Substantia nigra (tissue), 51 donors: ENCODE measurements at places on chromosomes 6 and 20.
A peak's percentile ranks its signal among the peaks of the same experiment; 100 is the strongest.

DNA sequence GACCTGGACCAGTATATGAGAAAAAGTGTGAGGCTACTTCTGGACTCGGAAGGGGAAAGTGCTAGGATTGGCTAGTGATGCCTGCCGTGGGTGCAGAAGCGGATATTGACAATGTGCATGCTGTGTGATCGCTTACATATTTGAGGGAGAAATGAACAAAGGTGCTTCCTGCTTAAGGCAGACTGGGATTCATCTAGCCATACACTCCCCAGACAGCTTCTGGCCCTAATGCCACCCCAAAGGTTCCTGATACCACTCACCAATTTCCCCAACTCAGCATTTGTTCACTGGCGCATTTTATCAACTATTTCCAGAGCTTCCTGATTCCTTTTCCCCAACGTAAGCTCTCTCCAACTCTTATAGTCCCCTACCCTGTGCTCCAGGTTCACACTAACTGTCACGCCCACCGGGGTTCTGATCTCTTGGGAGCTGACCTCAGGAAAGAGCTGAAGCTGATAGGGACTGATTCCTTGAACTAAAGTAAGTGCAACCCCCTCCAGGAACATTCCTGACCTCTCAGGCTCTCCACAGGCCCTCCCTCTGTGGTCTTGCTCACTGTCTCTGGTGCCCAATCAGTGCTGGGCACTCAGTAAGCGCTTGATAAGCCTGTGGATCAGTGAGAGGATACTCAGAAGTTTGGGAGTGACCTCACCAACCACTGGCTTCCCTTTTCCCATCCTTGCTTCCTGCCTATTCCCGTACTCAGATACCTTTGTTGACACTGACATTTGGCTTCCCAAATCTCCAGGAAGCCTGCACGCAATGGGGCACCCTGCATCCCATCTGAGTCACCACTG is 73.3 kb downstream of the MRPL14 start:
- DNase-seq: no peak

DNA sequence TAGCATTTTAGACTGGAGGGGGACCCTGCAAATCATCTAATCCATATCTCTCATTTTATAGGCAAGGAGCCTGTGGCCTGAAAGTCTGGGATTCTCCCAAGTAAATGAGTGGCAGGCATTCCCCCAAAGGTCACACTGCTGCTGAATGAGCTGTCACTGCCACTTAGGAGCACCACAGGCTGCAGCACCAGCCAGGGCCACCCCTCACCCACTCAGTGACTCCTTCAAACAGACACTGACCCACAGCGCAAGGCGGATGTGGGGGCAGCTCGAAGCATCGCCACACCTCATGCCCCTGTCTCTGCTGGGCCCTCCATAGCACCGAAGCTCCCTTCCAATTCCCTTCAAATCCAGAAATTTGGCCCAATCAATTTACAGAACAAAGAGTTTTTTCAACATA is 119.9 kb upstream of the ARID1B start:
- no peak for DNase-seq

- DNase-seq: no peak
Observed at GRCh38 chr6:32982084-32982701, 13.8 kb downstream of the BRD2 start.

DNA sequence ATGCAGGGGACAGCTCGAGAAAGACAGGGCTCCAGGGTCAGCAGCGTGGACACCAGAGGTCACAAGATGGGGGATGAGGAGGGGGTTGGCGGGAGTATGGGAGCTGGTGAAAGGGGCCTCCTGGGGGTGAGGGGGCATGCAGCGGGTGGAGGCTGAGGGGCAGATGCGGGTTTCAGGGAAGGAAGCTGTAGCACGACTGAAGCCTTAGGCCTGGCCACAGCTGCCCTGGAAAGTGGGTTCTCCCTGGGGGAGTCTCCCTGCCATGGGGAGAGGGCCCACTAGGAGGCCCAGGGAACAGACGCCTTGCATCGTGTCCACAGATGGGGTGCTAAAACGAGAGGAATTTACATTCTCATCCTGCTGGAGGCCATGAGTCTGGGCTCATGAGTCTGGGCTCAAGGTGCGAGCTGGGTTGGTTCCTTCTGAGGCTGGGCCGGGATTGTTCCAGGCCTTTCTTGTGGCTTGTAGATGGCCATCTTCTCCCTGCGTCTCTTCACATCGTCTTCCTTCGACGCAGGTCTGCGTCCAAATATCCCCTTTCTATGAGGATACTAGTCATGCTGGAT is 18.0 kb downstream of the APCDD1L start:
- no peak for DNase-seq

DNA sequence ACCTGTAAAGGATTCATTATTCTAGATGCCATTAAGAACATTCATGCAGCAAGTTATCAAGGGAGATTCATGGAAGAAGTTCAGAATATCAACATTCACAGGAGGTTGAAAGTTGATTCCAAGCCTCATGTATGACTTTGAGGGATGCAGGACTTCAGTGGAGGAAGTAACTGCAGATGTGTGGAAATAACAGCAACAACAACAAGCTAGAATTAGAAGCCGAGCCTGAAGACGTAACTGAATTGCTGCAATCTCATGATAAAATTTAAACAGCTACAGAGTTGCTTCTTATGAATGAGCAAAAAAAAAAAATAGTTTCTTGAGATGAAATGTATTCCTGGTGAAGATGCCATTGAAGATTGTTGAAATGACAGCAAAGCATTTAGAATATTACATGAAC is 73.3 kb upstream of the NXT1 start:
- DNase-seq: no peak

DNA sequence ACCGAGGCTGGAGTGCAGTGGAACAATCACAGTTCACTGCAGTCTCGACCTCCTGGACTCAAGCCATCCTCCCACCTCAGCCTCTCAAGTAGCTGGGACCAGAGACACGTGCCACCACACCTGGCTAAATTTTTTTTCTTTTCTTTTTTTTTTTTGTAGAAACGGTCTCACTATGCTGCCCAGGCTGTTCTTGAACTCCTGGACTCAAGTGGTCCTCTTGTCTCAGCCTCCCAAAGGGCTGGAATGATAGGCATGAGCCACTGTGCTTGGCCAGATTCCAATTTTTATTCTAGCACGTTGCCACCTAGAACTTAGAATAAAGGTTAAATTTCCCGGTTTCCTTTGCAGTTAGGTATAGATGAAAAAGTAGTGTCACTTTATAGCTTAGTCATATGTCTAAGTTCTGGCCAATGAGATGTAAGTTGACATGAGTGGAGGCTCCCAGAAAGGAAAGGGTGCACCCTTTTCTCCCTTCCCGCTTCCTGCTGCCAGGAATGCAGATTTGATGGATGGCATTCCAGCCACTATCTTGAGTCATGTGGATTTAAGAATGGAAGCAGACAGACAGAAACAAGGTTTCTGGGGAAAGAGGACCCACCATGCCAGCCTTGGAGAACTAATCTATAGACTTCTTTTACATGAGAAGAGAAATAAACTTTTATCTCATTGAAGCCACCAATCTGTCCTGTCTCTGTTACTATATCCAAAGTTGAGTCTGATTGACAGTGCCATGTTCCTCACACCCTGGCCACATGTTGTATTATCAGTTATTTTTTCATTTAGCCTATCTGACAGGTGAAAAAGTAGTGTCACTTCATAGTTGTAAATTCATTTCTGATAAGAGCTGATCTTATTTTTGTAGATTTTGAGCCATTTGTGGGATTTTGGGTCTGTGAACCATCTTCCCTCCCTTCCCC is 60.6 kb upstream of the NCOA3 start:
- no peak for DNase-seq

- DNase-seq: no peak
Observed at GRCh38 chr6:113796038-113796437, 61.1 kb upstream of the MARCKS start.

DNA sequence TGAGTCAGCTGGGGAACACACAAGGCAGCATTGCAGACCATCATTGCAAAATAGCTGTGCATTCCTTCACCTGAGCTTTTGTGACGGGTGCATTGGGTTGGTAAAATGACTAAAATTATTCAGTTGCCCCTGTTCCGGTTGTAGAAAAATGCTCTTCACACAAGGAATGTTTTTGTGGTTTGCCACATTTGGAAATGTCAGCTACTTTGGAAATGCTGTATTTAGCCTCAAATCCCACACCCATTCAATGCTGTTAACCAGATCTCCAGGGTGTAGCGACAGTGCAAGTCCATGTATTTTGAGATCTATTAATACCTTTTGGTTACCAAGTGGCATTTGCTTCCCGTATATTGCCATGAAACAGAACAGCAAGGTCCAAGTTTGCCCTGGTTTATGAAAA is 201.2 kb downstream of the FOXA2 start:
- DNase-seq: no peak

DNA sequence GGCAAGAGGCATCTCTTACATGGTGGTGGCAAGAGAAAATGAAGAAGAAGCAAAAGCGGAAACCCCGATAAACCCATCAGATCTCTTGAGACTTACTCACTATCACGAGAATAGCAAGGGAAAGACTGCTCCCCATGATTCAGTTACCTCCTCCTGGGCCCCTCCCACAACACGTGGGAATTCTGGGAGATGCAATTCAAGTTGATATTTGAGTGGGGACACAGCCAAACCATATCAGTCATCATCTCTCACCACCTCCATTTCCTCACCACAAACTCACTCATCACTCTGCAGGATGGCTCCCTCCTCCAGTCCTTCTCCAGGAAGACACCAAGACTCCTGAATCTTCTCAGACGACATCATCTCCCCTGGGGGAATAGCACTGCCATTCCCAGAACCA is 25.8 kb upstream of the SLC16A10 start:
- DNase-seq: no peak

- DNase-seq: no peak
Observed at GRCh38 chr6:41937861-41938574, 3.6 kb downstream of the CCND3 start.

DNA sequence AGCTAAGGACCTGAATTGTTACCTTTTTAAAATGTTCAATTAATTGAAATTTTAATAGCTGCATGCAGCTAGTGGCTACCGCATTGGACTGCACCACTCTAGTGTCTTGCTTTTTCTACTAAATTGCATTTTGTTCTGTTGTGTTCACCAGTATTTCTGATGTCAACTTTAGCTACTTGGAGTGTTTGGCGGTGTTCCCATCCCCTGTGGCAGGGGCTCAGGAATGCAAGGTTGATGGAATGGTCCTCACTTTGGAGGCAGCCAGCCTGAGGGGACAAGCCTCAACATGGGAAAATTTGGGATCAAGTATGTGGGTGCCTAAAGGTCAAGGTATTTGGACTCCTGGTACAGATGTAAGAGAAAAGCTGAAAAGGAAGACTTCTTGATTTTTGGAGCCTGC is 230.1 kb upstream of the PRND start:
- no peak for DNase-seq

- DNase-seq: no peak
Observed at GRCh38 chr6:38708496-38708895, 5.6 kb upstream of the GLO1 start.

DNA sequence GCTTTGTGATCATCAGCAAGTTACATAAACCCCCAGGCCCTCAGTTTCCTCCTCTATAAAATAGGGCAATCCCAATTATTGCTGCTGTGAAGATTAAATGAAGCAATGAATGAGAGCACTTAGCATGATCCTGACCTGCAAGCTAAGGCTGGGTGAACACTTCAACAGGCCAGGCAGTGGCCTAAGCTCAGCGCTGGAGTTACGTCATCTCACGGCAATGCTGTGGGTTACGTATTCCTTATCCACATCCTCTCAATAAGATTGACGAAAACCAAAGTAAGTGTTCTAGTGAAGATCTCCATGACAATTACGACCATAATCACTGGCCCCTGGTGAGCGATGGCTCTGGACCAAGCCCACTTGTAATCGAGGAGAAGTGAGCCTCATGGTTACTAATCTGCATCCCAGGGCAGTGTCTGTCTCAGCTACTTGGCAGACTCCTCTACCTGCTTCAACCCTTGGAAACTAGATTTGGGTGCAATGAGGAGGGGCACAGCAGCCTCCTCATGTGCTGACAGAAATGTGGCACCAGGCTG is 274.1 kb upstream of the ARID1B start:
- DNase-seq: no peak

GRCh38 chr6:147222160-147222838 is 18.1 kb downstream of the STXBP5 start:
- DNase-seq: no peak

- DNase-seq: no peak
Observed at GRCh38 chr20:54535746-54536145, 60.4 kb downstream of the DOK5 start.

DNA sequence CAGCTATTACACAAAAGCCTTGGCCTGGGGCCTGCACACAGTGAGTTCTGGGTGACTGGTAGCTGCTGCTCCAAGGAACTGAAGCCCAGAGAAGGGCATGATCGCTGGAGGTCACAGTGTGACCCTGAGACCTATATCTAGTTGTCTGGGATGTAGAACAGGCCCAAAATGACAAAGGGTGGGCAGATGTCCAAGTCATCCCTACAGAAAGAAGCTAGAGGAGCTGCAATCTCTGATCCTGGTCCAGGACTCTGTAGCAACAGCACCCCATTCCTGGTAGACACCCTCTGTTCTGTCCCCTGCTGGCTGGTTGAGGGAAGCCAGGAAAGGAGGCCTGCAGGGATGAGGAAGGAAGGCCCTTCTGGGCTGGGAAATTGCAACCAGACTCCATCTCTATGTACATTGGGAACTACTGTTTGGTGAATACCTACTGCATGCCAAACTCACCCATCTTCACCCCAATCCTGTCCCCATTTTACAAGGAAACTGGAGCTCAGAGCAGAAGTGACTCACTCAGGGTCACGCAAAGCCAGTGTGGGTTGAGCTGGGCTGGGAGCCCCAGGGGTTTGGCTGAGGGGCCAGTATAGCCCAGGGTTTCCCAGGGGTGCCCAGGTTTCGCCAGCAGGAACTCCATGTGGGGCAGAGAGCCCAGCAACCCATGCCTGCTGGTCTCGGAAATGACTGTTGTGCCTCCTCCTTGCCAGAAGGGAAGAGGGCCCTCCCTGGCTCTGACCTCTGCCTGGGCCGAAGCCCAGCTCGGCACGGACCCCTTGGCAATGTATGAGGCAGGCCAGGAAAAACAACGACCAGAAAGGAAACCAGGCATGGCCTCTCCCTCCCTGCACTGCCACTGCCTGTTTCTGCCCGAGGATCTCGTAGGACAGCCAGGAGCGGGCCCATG is 44.9 kb upstream of the TLDC2 start:
- DNase-seq: peak; percentile 44

- DNase-seq: no peak
Observed at GRCh38 chr6:166025149-166025898, 142.3 kb downstream of the TBXT start.

GRCh38 chr6:113354204-113354895 is 502.8 kb upstream of the MARCKS start:
- DNase-seq: no peak

DNA sequence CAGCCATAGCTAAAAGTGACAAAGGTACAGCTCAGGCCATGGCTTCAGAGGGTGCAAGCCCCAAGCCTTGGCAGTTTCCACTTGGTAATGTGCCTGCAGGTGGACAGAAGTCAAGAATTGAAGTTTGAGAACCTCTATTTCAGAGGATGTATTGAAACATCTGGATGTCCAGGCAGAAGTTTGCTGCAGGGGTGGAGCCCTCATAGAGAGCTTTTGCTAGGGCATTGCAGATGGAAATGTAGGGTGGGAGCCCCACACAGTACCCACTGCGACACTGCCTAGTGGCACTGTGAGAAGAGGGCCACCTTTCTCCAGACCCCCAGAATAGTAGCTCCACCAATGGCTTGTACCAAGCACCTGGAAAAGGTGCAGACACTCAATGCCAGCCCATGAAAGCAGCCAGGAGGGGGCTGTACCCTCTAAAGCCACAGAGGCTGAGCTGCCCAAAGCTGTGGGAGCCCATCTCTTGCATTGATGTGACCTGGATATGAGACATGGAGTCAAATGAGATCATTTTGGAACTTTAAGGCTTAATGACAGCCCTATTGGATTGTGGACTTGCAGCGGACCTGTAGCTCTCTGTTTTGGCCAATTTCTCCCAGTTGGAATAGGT is 1299.4 kb upstream of the MAP3K7 start:
- DNase-seq: no peak

GRCh38 chr6:111880181-111880888 is 7.1 kb upstream of the FYN start:
- DNase-seq: no peak
